ENCODE measurements at places on chromosomes 5 and 9.

DNA sequence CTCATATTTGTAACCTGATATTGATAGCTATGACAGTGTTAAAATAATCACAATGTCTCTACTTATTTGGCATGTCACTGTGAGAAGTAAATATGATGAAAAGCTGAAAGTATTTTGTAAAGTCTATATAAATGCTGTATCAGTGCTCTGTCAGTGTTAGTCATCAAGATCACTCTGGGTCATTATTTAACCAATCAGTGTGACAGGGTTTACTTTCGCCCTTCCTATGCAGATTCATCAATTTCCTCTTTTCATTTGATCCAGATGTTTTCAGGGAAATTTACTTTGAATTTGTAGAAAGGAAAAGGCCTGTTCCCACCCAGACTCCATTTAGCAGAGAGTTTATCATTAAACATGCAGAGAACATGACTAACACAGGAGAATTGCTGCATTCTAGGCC, 9.9 kb upstream of the PCSK5 start:
- no peak for DNase-seq

GRCh38 chr5:35878079-35878478, 21.4 kb downstream of the IL7R start:
- DNase-seq = no peak

DNA sequence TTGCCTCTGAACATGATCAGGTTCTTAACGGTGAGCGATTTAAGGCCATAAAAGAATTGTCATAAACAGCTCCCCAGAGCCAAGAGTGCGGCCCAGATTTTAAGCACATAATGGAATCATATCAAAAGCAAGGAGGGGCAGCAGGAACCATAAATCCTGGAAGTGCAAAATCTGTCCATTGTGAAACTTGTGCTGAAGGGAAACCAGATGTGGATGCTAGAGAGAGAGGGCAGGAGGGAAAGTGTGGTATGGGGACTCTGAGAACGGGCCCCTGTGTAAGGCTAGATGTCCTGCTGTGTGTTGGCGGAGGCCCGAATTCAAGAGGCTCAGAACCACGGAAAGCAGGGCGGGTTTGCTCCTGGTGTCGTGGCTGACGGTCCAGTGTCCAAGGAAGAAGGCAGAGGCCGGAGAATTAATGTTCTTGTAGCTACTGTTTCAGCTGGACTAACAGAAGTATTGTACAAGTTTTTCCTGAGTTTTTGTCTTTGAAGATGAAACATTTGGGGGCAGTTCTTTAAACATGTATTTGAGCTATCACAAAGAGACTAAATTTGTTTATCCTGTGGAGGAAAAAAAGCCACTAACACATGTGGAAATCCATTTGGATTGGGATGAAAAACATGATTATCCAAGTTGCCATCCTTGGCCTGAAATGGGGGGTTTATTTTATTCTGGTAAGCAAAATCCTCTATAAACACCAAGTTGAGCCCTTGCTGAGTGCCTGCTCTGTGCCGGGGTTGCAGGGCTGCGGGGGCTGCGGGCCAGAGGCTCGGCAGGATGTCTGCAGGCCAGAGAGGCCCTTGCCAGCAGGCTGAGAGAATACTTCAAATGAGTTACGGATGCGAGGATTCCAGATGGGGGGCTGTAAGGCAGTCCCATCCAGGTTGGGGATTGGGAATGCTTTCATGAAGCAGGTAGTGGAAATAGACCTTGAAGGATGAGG, 9.2 kb upstream of the CXCL14 start:
- no peak for DNase-seq

DNA sequence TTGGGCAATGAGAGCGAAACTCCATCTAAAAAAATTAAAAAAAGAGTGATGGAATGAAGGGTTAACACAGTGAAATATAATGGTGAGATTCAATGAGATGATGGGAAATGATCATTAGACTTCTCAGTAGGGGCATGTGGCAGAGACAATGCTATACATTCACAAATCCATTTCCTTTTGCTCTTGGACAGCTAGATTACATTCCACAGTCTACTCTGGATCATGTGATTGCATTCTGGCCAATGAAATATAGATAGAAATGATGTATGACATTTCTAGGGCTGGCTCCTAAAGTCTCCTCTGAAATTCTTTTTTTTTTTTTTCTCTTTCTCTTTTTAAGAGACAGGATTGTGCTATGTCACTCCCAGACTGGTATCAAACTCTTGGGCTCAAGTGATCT, 3.8 kb upstream of the GALT start:
- no peak for DNase-seq

DNA sequence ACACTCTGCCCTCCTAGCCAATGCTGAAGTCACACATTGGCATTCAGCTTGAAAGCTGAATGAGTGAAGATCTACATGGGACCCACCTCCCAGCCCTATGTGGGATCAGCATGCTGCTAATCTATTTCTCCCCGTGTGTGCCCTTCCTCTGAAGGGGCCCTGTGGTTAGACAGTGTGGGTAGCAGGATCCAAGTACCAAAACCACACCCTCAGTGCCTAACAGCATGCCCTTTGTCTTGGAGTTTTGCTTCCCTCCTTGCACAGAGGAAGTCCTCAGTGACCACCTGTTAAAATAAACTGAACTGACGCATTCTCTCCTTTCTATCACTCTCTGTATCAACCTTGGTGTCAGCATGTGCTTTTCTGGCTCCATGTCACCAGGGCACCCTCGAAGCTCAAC, 25.0 kb downstream of the SH3TC2 start:
- no peak for DNase-seq

DNA sequence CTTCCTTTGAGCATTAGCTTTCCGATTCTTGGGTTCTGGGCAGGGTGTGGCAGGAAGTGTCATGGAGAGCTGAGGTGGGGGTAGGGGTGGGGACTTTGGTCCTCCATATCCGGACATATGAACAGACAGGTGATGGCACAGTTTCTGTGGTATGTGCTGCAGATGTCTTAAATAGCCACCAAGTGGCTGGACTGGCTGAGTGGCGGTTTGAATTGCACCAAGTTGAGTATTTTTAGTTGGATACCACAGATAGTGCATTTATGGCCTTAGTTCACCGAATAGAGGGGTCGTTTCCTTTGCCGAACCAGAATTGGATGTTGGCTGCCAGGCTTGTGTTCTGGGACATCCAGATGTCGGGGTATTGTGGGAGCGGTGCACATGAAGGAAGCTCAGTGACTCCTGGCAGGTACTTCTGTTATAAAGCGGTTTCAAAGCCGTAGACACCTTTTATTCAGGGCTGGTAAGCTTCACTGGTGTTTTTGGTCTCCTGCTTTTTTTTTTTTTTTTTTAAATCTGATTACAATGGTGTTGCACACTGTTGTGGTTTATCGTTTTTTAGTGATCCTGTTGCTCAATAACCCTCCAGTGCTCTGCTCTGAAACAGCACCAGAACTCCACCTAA, 15.1 kb upstream of the TNFAIP8 start:
- no peak for DNase-seq

DNA sequence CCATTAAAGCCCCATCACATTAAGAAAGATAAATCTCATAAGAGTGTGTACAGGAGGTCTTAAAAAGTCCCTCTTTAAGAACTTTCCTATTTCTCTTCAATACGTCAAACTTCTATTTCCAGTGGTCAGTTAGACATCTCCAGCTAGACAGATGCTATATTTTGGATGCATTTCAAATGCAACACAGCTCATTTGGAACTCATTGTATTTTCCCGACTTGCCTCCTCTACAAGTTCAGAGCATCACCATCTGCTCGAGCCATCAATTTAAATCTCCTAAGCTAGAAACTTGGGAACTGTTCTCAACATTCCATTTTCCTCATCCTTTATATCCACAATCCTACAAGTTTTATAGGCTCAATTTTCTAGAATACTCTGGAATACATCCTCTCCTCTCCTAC, 3.2 kb upstream of the UHRF2 start:
- no peak for DNase-seq

DNA sequence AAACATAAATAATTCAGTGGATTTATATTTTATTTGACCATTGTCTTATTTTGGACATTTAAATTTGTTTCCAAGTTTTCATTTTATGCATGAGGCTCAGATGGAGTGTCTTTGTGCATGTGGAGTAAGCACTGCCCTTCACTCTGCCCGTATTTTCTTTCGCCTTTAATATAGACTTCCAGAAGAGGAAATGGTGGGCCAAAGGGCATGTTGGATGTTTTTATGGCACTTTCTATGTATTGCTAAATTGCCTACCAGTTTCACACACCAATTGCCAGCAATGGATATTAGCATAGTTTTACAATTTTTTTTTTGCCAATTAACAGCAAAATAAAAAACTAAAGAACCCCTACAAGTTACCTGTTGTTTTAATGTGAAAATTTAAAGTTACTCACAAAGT, 38.4 kb downstream of the ZSWIM6 start:
- no peak for DNase-seq

DNA sequence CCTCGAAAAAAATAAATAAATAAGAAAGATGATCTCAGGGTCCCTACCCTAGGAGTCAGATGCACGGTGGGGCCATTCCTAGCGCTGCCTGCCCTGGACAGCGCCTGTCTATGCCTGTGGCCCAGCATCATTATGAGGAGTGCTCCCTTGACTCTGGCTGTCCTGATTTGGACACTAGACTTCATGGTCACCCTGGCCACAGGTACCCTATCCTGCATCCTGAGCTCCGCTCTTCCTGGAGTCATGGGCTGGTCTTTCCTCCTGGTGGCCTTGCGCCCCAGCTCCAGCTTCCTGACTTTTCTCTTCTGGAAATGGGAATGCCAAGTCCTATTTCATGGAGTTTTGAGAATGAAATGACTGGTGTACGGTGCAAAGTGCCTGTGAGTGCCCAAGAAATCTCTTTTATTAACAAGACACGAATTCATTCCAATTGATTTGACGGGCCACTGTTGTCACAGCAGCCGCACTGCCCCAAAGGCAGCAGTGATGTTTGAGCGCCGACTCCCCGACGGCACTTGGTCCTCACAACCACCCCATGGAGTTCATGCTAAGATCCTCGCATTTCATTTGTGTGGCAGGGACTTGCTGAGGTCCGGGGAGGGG, 564 bp upstream of the AIF1L start:
- DNase-seq = no peak

- DNase-seq = no peak
Measured at GRCh38 chr5:160637357-160638090, 214.5 kb downstream of the ATP10B start.

DNA sequence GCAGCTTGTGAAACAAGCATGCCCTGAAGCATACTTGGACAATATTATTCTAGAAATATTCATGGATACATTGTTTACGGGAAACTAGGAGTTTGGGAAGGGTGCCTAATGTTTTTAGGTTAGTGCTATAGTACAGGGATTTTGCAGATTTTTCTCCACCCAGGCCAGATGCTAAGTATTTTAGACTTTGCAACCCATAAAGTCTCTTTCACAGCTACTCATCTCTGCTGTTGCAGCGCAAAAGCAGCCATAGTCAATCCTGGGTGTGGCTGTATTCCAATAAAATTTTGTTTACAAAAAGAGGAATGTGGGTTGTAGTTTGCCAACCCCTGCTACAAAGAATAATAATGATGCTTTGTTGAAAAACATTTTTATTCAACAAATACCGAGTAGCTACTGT, 106.2 kb downstream of the CEMIP2 start:
- no peak for DNase-seq

- DNase-seq = no peak
Measured at GRCh38 chr5:167796672-167797071, 494.8 kb upstream of the WWC1 start.

DNA sequence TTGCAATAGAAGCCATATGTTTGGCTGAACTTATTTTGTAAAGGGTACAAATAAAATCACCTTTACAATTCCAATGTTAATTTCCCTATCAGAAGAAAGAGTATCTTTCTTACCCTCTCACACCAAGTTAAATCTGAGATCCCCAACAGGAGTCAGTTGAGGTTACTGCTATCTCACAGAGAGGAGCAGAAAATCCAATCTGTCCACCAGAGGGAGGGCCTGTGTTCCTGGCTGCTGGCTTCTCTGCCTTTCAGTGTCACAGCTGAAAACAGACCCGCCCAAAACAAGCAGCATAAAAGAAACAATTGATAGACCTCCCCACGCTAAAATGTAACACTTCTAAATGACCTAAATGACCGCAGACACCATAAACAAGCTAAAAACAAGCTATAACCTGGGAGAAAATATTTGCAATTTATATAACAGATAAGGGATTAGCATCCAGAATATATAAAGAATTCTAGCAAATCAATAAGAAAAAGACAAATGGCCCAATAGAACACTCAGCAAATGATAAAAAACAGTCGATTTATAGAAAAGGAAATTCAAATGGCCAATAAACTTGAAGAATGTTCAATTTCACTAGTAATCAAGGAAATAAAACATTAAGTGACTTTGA, 24.5 kb upstream of the MVB12B start:
- DNase-seq = no peak

DNA sequence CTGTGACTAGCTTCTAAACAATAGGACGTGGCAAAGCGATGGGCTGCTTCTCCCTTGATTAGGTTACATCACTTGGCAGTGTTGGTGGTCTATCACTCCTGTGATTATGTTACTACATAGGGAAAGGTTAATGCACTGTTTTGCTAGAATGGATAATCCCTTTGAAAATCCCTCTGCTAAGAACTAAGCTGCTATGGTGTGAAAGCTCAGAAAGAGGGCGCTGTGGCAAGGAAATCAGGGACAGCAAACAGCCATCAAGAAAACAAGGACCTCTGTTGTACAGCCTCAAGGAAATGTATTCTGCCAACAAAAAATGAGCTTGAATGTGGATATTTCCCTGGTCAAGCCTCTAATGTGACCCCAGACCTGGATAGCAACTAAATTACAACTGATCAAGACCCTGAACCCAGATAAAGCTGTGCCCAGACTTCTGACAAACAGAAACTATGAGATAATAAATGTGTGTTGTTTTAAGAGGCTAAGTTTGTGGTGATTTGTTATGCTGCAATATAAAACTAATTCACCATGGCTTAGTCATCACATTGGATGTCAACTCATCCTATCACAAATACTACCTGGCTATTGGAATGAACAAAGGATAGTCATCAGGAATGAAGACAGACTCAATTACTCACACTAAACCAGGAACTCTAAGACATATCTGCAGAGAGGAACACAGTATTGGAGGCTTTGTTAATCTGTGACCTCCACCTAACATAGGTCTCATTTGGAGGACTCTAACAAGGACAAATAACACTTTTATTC, 1215.9 kb downstream of the EFNA5 start:
- DNase-seq = no peak

- no peak for DNase-seq
Measured at GRCh38 chr9:36677611-36678010, 104.9 kb downstream of the MELK start.

GRCh38 chr9:89096807-89097206, 81.8 kb downstream of the SHC3 start:
- no peak for DNase-seq

- DNase-seq = no peak
Measured at GRCh38 chr5:176535101-176535663, 2.0 kb downstream of the RNF44 start.
